ENCODE measurements at places on chromosomes 7 and 10.

DNA sequence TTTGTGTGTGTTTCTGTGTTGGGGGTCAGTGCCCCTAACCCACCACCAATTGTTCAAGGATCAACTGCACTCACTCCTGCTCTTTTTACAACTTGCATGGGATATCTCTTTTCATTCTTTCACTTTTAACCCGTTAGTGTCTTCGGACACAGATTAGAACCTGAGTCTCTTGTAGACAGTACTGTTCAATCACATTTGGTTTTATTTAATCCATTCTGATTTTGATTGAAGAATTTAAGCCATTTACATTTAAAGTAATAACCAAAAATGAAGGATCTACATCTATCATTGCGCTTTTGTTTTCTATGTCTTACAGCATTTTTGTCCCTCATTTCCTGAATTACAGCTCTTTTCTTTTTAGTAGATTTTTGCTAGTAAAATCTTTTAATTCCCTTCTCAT lies 43.6 kb downstream of the ZNF248 start:
- DNase-seq = no peak

- no peak for DNase-seq
Measured at GRCh38 chr7:148872188-148872587, 11.9 kb downstream of the EZH2 start.

- no peak for DNase-seq
Measured at GRCh38 chr7:139072796-139073195, 36.7 kb downstream of the ZC3HAV1 start.

- DNase-seq = no peak
Measured at GRCh38 chr7:77699056-77699455, 2.8 kb downstream of the RSBN1L start.

GRCh38 chr10:47046321-47047126 lies 135.3 kb downstream of the PTPN20 start:
- DNase-seq = no peak

DNA sequence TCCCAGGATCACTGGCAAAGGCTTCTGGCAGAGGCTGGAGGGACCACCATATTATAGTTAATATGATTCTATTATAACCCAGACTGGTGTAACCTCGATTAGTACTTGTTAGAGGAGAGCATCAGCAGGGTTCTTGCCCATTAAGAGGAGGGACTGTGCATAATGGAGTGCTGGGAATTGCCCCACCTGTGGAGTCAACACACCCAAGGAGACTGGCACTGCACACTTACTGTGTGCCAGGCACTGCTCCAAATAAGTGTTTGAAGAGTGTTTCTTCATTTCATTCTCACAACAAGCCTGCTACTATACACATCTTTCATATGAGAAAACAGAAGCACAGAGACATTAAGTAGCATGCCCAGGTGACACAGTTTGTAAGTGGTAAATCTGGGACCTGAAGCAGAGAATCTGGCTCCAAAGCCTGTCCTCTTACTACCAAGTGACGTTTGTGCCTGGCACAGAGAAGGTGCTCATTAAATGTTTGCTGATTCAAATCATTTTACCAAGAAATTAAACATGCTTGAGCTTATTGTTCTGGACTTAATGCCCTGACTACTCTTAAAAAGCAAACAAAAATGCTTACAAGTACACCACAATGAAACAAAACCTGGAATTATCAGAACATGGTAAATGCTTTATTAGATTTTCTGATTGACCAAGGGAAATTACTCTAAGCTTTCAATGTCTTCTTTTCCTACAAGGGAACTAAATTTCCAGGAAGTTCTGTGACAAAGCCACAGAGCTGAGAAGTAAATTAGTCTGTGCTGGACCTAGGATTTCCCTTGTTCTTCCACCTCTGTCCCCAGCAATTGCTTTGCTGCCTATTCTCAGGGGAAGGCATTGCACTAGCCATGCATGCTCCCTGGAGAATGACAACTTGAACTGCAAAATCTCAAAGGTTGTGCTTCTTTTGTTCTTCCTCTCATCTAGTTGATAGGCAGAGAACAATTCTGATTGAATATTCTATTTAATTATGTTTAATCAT lies 809 bp downstream of the SLC13A1 start:
- no peak for DNase-seq

- DNase-seq = no peak
Measured at GRCh38 chr7:67753891-67754290, 757.3 kb downstream of the TYW1 start.

DNA sequence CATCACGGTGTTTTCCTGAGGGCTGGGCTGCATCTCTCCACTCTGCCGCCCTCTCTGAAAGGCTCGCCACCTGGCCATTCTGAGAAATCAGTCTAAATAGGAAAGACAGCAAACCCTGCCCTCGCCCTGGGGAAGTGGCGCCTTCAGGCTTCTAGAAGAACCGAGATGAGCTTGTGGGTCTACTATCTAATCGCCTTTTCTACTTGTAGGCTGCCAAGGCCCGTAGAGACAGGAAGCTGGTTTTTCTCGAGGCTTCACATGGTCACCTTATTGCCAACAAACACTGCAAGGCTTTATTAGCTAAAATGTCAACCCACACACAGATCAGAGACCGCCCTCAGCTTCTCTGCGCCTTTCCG lies 21.4 kb downstream of the LAT2 start:
- no peak for DNase-seq

DNA sequence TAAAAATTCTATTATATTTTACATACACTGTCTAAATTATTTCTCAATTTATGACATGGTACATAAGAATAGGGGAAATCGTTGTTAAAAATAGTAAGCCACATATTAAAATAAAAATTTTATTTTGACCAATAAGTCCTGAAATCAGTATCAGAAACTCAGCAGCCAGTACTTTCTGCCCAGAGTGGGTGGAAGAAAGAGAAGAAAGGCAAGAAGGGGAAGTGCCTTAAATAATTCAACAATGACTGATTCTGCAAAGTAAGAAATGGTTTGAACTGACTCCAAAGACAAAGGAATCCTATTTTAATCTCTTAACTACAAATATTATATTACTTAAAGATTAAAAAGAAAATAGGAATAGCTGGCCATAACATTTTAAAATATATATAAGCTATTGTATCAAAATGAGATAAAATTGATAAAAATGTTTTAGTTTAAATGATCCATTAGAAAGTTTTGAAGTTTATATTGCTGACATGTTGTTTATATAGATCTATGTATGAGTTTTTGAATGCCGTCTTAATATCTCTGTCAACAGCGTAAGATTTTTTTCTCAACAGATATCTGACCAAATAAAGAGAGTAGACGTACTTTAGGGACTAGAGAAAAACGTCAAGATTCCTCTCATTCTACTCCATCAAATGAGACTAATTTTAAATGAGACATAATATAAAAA lies 30.2 kb upstream of the NRCAM start:
- DNase-seq = no peak

- no peak for DNase-seq
Measured at GRCh38 chr7:144384555-144385245, 18.8 kb downstream of the NOBOX start.

DNA sequence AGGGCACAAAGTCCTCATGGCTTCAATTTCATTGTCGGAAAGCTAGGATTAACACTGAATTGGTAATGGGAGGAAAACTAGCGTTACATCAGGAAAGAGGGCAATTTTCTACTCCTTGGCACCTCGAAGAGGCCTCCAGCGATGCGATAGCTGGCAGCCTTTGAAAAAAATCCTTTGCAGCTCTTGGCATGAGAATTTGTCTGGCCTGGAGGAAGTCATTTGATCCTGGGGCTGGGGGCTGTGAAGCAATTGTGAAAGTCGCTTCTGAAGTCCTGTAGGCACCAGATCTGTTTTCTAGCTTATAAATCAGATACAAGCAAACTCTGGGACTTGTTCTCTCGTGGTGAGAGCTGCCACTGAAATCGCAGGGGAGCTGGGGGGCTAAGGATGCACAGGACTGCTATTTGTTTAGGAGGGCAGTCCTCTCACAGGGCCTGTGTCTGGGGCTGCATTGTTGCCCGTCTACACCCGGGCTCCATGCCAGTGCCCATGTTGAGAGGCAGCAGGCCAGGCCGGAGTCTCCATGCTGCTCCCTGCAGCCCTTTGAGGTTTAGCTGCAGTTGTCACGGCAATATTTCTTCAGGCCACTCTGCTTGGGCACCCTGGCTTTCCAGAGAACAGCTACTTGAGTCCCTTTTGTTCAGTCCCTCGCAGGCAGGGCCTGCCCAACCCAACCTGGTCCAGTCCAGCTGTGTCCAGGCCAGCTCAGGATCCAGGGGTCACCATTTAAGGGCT lies 206.8 kb upstream of the LYZL1 start:
- DNase-seq = no peak

GRCh38 chr10:11473128-11473760 lies 138.2 kb downstream of the USP6NL start:
- no peak for DNase-seq

GRCh38 chr10:29826801-29827450 lies 192.2 kb upstream of the SVIL start:
- DNase-seq = no peak

DNA sequence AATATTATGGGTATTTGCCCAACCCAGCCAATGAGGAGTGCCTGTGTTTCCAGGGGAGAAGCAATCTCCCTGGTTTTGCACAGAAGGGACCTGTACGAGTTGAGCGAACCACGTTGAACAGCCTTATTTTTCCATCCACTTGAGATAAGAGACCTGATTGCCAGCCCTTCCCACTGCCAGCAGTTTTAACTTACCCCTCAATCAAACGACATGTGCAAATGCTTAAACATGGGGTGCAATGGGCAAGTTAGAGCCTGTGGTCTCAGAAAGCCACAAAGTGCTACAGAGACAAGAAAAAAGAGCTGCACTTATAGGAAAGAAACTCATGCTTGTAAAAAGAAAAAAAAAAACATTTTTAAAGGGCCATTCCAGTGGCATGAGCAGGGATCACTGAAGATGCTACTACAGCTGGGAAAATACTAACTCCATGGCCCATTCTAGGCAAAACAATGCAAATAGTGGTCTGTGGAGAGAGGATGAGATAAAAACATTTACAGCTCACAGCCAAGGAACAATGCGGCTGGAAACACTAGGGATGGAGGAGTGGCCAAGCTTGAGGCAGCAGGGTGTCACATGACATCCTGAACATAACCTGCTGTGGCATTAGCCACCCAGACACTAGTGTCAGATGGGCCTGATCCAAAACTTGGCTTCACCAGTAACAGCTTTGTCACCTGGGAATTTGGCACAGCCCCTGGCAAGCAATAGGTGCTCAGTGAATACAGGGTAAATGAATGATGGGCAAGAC lies 162.8 kb downstream of the ELMO1 start:
- peak; percentile 95 for DNase-seq

GRCh38 chr10:63539994-63540393 lies 18.8 kb downstream of the REEP3 start:
- DNase-seq = no peak

DNA sequence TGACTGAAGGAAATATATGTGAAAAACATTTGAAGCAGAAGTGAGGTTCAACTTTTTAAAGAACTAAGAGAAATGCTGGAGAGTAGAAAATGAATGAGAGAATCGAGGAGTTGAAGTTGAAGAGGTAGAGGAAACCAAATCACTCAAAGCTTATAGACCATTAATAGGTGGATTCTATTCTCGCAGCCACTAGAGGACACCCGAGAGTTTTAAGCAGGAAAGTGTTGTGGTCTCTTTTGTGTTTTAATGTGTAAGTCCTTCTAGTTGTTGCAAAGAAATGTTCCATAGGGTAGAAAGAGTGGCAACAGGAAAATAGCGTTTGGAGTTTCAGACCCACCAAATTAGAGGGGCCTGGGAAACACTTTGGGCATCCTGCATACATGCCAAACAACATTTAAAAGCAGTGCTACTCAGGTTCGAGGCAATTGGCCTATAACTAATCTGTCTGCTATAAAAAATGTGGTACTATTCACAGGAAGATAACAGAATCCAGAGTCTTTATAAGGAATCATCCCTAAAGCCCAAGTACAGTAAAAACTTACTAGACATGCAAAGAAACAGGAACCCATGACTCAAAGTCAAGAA lies 75.3 kb upstream of the TAS2R16 start:
- DNase-seq = no peak

DNA sequence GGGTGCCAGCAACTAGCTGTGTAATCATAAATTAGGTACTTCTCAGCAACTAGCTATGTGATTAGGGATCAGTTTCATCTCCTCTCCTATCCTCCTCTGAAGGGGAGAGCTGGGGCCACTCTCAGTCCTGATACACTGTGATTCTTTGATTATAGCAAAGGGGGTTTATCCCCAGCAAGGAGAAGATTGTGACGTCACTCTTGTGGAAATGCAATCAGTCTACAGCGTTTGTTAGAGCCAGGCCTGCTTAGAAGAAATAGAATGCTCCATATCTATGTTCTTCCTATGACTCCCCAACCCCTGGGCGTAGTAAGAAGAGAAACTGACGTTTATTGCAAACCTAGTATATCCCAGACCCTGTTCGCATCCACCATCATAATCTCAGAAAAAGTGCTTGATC lies 308.2 kb downstream of the GFRA1 start:
- DNase-seq = no peak

DNA sequence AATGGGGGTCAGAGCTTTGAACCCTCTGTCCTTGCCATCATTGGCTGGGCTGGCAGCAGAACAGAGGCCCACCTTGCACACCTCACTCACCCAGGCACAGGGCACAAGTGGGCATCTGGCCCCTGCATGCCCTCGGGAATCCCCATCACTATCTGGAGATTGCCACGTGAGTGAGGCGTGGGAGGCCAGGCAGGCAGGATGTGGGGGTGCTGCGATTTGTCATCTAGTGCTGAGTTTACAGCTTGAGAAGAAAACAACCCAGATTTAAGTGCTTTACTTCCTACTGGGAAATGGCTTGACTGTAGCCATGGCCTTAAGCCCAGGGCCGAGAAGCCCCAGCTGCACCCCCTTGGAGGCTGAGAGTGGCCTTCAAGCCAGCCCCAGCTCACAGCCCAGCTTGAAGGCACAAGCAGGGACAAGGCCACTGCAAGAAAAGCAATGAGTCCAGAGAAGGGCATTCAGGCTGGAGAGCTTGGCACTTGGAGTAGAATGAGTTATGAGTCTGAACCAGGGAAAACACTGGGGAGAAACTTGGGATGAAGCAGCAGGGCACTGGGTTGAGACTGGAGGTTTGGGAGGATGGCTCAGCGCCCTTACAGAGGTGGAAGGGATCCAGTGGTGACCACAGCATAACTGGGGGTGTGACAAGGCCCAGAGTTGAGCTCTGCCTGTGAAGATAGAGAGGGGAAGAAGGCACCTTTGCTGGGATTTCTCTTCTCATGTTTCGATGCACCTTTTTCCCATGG lies 123.0 kb downstream of the CXCL12 start:
- DNase-seq = no peak

GRCh38 chr7:22809902-22810642 lies 12.6 kb downstream of the TOMM7 start:
- DNase-seq = no peak

- no peak for DNase-seq
Measured at GRCh38 chr10:100980311-100980710, 7.0 kb downstream of the MRPL43 start.

DNA sequence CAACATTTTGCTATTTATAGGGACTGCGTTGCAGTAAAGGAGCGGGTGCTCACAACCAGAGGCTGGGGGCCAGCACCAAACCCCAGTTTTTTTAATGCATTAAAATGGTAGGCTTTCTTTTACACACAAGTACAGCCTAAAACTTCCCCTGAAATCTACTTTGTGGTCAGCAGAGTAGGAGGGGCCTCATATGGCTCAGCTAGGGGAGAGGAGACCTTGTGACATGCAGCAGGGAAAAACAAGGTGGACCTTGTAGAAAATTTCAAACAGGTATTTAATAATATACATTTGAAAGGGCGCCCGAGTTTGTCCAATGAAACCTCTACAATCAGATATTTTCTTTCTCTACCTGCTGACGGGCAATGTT lies 1.4 kb downstream of the CCDC136 start:
- DNase-seq = no peak

- DNase-seq = no peak
Measured at GRCh38 chr7:26670290-26670689, 194.1 kb downstream of the SKAP2 start.

Measured in NCI-H526 (cell line).